ENCODE measurements at places on chromosomes 2 and 18. TPM values are rescaled to one million over a fixed set of nuclear protein-coding genes. Genes with fewer than 3 reads are reported as not detected.

- DNase-seq = peak; percentile 23
These were observed 1201.0 kb downstream of the LRP1B start for GRCh38 chr2:140929849-140930248.

DNA sequence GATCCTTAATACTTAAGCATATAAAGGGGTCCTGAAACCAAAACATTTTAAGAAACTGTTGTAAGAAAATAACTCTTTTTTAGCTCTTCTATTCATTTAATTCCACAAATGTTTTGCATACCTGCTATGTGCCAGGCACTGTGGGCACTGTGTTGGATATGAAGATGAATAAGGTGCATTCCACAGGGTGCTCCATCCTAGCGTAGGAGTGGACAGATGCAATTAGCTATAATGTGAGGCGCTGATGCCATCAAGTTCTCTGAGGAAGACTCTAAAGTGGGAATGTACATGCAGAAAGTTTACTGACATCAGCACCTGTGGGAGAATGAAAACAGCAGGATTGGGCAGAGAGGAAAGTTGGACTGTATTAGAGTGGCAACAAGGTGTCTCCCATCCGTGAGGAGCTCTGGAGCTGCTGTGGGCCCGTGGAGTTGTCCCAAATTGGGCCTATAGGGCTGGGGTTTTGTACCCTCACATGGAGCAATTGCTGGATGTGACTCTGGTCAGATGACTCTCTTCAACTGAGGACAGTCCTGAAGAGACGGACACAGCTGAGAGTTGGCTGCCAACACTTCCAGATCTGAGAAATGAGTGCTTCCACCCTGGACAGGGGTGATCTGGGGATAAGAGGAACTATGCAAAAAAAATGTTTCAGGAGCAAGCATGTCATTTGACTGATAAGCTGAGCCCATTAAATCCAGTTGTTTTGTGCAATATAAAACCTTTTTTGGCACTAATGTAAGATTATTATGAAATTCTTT lies 22.3 kb downstream of the CD8A start:
- no peak for DNase-seq

- no peak for DNase-seq
These were observed 143.0 kb downstream of the NUP35 start for GRCh38 chr2:183267148-183267827.

GRCh38 chr2:235127931-235128330 lies 176.1 kb downstream of the SH3BP4 start:
- peak; percentile 35 for DNase-seq

GRCh38 chr2:18664421-18664820 lies 75.1 kb upstream of the NT5C1B start:
- DNase-seq = no peak

Gene GPAT2
- 10.2 TPM for total RNA-seq

DNA sequence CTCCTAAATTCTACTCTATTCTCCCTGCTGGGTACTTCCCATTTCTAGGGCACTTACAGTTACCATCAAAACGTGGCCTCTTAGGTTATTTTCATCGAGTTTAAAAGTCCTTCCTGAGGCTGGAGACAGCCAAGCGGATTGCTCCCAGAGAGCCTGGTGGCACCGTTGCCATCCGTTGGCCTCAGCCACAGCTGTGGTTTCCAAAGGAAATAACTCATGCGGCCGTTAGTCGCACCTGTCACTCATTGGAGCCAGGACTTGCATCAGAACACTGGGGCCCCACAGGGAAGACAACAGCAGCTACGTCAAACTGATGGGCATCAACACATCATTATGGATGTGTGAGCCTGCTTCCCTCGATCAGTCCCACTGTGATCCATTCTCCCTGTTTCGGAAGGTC lies 453.4 kb downstream of the BCL11A start:
- DNase-seq = no peak

DNA sequence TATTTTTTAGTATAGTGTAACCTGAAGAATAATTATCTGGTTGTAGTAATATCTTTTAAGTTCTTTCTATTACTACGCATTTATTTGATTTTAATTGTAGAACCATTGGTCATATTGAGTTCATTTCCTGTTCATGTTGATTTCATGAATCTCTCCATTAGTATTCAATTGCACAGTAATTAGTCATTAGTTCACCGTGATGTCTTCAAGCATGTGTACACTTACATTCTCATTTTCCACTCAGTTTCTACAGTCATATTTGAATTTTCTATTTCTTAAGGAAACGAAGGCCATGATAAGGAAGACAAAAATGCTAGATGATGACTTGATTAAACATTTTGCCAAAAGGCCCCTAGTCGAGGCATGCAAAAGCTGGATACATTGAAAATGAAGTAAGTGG lies 333.7 kb upstream of the FANCL start:
- no peak for DNase-seq

Gene AQP12B
- not detected for total RNA-seq

Gene GALNT5
- total RNA-seq = 11.4 TPM

DNA sequence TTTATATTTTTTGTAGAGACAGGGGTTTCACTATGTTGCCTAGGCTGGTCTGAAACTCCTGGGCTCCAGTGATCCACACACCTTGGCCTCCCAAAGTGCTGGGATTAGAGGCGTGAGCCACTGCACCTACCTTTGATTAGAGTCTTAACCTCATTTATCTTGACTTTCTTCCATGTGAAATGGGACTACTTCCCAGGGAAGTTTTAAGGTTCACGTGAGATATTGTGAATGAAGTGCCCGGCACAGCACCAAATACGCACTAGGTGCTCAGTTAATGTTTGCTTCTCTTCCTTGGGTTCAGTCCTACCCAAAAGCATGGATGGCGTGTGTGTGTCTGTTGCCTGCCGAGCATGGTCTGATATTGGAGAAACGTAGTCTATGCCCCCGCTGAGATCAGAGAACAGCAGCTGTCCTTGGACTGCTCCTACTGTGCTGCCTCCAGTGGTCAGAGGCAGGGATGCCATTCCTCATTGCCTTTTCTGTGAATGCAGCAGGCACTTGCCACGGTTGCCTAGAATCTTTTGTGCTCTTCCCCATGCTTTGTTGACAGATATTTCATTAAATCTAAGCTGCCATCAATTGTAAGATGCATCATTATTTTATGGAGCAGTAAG lies 12.3 kb upstream of the TFCP2L1 start:
- peak; percentile 12 for DNase-seq

DNA sequence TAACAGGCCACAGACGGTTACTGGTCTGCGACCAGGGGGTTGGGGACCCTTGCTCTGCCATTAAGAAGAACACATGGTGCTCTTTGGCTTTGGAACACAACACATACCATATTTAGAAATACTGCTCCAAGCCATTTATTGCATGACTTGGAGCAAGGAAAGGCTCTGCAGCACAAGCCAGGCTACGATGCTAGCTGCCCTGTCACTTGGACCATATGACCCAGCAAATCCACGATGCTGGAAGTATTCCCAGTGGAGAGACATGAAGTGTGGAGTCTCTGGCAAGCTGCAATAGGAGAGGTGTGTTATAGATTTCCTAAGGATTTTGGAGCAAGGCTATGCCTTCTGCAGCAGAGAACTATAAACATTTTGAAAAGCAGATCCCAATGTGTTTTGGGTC lies 171.2 kb downstream of the HAUS1 start:
- no peak for DNase-seq

Gene ZBTB7C
- 0.41 TPM for total RNA-seq

DNA sequence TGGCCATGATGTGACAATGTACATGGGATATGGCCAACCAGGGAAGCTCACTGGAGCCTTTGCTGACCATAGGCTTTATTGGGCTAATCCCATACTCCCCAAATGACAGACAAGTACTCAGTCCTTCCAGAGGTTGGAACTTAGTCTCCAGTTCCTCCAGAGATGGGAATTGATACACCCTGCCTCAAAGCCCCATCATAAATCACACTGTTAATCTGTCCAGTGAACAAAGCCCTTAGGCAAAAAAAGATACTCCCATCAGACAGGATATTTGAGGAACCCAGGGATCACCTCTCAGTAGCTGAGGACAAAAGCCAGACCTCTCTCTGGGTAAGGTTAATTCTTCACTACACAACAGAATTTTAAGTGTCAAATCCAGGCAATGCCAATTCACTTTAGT lies 247.5 kb upstream of the CDH20 start:
- DNase-seq = no peak

Gene DNAJC5G
- total RNA-seq = not detected

DNA sequence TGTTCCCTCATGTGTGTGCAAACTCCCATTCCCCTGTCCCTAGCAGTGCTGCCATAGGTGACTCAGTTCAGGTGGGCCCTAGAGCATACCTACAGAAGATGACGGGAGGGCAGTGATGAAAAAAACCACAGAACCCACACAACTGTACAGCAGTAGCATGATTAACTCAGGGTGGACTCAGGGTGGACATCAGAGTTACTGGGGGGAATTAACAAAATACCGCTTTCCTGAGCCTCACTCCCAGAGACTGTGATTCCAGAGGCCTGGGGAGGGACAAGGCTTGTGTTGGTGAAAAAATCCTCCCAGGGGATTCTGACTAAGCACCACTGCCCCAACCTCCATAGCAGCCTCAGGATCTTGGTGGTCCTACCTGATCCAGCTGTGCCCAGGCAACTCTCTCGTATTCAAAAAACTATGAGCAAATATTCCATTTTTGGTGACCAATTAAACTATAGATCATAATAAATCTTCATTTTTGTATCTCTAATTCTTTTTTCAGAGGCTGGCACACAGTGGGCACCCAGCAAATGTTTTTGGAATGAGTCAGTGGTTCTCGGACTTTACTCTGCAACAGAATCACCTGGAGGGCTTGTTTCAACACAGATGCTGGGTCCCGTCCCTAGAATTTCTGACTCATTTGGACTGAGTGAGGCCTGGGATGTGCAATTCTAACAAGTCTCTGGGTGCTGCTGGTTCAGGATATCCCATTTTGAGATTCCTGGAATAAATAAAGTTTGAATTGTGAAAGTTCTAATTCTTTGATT lies 84.1 kb upstream of the NABP1 start:
- DNase-seq = peak; percentile 66

DNA sequence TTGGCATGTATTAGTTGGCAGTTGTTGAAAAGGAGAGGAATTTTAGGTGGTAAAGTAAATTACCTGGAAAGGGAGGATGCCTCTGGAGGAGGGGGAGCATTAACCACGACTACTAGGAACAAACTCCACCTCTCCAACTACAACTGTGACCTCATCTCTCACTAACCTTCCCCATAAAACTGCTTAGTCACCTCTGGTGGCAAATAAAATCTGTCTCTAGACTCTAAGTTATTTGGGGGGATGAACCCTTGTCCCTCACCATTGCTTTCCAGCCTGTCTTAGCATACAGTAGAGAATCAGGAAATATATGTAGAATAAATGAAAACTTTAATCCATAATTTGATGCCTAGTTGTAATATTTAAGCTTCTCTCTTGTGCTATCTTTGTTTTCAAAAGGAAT lies 27.6 kb upstream of the MYO1B start:
- peak; percentile 59 for DNase-seq

DNA sequence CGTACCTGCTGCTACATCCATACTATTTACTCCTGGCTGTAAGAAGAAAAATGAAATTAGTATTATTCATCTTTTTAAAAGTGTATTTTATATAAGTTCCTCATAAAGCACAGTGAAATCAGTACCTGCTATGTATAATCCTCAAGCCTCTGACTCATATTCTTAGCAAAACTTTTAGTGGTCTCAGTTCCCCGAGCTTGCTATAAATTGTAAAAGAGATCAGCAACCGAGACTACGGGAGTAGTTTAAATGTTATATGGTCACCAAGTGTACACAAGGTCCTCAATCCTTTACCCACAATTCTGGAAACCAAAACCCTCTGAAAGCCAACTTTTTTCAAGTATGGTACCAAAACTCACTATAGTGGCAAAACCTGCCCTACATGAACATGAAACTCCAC lies 24.2 kb downstream of the PRPF40A start:
- no peak for DNase-seq

- DNase-seq = no peak
These were observed 29.1 kb downstream of the SLC4A5 start for GRCh38 chr2:74314107-74314506.

Gene POTEJ
- not detected for total RNA-seq
